Fibroblast of skin of left quadriceps (primary cell): ENCODE measurements at places on chromosomes 7 and 10.

GRCh38 chr10:7475046-7475911 lies 64.4 kb upstream of the SFMBT2 start:
- no peak for DNase-seq

DNA sequence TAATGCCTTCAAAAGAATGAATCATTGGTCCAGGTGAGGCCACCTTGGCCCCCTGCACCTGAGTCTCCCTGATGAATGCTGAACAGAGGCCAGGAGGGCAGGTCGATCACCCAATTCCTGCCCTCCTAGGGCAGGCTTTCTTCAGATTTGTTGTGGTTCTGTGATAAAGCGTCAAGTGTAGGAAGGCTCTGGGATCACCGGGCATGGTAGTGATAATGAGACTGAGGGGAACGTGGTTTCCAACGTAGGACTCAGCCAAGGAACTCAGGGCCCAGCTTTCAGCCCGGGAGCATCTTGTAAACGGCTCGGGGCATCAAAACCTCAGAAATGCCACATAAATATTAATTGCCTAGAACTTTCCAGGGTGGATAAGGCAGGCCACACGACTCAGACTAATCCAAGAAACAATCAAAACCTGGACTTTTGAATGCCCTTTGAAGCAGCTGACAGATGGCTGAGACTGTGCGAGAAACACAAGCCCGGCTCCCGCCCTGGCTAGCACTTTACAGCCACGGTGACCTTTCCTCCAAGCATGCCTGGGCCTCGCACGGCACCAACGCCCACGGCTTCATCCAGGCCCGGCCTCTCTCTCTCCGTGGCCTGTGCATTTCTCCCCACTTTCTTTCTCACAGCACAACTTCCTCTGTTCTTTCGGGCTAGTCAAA lies 239.3 kb upstream of the GRB10 start:
- no peak for DNase-seq

DNA sequence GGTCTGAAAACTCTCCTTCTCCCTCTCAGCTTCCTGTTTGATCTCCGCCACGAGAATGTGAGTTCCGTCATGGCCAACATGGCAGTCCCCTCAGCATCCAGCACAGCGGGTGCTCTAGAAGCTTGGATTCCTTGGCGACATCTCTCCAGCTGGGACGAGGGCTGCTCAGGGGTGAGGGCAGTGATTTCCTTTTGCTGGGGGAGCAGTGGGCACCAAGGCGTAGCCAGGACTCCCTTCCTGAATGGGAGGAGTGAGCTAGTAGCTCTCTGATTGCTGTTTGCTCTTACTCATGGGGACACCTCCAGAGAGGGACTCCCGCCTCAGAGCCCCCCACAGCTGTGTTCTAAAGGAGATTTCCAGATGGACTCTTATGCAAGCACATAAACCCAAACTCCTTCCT lies 28.8 kb upstream of the CTBP2 start:
- DNase-seq = no peak

GRCh38 chr10:44352316-44353127 lies 32.4 kb downstream of the CXCL12 start:
- no peak for DNase-seq

- DNase-seq = no peak
These were observed 345.9 kb downstream of the KIF20B start for GRCh38 chr10:90047243-90047729.

GRCh38 chr10:67783606-67784294 lies 54.2 kb downstream of the DNAJC12 start:
- DNase-seq = no peak

- DNase-seq = peak; percentile 49
These were observed 1227.8 kb upstream of the SORCS1 start for GRCh38 chr10:108392286-108392685.

DNA sequence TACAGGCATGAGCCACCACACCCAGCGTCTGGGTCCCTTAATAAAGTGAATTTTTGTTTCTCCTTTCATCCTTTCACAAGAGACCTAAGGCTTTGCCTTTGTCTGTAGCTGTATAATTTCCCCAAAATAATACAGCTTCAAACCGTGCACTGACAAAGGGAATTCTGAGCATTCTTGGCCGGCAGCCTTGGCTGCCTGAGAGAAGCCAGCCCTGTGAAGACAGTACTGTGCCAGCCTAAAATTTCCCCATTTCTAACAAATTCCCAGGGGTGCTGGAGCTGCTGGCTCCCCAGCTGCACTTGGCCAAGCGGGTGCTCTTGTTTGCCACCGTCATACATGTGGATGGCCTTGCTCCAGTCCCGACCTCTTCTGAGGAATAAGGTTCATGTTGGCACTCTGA lies 106.2 kb downstream of the ZMYND11 start:
- DNase-seq = no peak

DNA sequence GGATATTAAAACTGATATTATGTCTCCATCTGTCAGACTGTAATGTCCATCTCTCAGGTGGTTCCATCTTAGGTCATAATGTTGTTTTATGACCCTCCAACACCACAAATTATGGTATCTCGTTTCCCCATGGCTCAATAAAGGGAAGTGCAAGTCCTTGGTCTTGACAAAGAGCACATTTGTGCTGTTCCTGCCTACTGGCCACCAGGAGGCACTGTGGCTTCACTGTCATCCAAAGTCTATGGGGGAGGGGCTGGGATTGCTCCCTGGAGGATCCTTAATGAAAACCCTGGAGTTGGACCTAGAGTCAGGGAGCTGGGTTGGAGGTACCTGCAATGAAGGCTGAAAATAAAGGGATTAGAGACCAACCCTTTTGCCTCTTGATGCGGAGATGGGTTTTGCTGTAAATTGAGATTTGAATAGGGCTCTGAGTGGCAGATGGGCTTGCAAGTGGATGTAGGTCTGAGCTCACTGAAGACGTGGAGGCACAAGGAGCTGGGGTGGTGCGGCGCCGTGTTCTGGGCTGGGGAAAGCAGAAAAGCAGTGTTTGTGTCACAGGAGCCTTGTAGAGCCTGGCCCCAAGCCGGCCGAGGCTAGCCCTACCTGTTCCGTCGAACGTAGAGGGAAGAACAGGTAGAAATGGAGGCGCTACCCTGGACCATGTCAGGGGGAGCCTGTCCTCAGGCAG lies 180.5 kb upstream of the PRSS58 start:
- no peak for DNase-seq

DNA sequence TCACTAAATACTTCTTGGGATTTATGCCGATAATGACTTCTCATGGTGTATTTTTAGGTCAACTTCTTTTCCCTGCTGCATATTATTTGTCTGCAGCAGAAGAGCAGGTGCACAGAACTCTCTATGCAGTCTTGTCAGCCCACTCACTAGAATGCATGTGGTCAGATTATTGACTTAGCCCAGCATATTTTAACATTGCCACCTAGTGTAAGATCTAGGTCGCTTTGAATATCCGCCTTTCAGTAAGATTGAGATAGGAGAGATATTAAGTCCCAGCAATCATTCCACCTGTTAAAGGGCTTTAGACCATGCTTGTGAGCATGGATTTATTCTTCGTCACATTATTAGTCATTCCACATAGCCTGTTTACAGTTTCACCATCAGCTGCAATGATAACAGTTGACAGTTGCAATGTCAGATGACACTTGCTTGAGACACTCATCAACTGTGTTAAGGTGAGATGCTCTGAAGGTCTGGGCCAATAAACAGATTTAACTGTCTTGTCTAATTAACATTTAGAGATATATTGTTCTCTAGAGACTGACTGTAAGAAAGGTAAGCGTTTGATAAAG lies 491.7 kb downstream of the ARL4A start:
- DNase-seq = no peak

GRCh38 chr7:43105521-43106120 lies 6.8 kb upstream of the HECW1 start:
- no peak for DNase-seq

GRCh38 chr10:109894516-109894915 lies 28.8 kb downstream of the XPNPEP1 start:
- no peak for DNase-seq

DNA sequence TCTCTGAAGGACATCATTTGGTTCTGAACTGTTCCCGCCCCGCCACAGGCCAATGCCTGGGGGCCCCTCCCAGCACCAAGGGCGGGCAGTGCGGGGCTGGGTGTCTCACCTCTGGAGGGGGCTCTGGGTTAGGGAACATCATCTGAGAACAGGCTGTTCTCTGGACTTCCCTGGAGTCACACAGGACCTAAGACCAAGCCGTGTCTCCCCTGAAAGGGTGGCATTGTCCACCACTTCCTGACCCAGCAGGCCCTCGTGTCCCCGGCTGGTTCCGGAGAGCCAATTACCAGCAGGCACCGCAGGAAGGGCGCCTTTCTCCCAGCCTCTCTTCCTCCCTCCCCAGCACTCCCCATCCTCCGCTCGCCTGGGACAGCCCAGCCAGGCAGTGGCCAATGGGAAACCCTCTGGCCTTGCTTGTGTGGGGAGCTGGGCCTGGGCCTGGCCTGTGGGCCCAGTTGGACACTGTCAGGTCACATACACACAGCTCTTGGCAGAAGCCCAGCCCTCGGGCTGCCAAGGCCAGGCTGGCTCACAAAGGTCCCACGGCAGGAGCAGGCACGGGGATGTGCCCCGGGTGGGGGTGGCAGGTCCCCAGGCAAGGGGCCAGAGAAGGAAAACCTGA lies 119.5 kb downstream of the SPDYE5 start:
- DNase-seq = no peak

DNA sequence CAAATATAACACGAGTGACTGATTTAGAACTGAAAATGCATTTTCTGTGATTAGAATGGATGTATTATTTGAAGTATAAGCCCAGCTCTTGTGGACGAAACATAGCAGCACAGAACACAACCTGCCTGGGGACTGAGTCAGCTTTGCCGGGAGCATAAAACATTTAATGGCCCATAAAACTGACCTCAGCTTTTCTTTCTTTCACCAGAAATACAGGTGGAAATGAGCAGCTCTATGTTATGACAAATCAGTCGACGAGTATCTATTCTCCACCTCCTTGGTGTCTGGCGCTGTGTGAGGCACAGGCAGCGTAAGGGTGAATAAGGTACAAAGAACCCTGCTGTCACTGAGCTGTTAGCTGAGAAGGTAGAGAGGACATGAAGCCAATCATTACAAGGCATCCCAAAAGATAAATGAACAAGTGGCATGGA lies 471.6 kb upstream of the AKR1E2 start:
- no peak for DNase-seq

DNA sequence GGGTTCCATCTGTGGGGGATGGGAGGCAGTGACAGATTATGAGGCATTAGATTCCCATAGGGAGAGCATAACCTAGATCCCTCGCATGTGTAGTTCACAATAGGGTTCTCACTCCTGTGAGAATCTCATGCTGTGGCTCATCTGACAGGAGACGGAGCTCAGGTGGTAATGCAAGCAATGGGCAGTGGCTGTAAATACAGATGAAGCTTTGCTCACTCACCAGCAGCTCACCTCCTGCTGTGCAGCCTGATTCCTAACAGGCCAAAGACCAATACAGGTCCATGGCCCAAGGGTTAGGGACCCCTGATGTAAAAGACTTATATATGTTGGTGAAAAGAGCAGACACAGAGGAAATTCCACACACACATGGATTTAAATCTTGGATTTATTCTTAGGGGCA lies 370.2 kb downstream of the NRG3 start:
- no peak for DNase-seq

- no peak for DNase-seq
These were observed 156.9 kb upstream of the SH2B2 start for GRCh38 chr7:102129636-102130370.

DNA sequence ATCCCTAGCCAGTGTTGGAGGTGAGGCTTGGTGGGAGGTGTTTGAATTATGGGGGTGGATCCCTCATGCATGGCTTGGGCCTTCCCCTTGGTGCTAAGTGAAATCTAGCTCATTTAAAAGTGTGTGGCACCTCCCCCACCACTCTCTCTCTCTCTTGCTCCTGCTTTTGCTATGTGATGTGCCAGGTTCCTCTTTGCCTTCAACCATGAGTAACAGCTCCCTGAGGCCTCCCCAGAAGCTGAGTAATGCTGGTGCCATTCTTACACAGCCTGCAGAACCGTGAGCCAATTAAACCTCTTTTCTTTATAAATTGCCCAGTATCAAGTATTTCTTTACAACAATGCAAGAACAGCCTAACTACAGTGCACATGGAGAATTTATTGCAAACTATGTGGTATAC lies 188.8 kb upstream of the POT1 start:
- no peak for DNase-seq

GRCh38 chr7:149456506-149457421 lies 4.1 kb downstream of the ZNF777 start:
- DNase-seq = no peak

DNA sequence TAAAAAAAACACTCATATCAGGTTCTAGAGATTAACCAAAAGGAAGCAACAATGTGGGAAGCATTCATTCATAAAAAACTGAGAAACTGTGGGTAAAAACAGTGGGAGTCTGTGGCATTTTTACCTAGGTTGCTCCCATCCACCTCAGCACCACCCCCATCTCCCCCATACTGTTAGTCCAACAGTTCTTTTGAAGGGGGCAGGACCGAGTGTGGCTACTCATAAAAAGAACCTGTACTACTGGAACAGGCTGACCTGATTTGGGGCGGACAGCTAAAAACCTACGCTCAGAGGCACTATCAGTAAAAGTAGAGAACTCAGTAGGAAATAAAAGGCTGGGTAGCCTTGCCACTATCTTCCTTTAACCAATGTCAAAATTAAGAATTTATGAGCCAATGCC lies 84.5 kb downstream of the DPY19L1 start:
- no peak for DNase-seq

GRCh38 chr10:123043409-123043925 lies 34.7 kb downstream of the ACADSB start:
- peak; percentile 20 for DNase-seq

GRCh38 chr10:96395931-96396877 lies 37.4 kb upstream of the OPALIN start:
- DNase-seq = peak; percentile 28

GRCh38 chr7:121966276-121966934 lies 93.4 kb downstream of the PTPRZ1 start:
- no peak for DNase-seq
